ENCODE measurements at places on chromosomes 6 and 20.

DNA sequence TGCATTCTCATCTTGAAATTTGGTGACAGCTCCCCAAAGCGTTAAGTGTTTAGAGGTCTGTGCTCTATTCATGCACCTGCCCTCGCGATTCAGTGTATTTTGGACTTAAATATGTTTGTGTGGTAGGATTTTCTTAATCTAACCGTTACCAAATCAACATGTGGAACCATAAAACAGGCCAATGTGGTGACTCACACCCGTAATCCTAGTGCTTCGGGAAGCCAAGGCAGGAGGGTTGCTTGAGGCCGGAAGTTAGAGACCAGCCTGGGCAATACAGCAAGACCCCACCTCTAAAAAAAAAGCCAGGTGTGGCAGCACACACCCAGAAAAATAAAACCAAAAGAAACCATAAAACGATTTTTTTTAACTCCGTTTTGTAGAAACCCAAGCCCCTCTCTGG, 31.5 kb downstream of the PYGB start:
- no peak for DNase-seq

GRCh38 chr20:51176876-51177275, 154.0 kb upstream of the KCNG1 start:
- no peak for DNase-seq

- no peak for DNase-seq
Measured at GRCh38 chr6:47690791-47691190, 7.6 kb upstream of the ADGRF4 start.

DNA sequence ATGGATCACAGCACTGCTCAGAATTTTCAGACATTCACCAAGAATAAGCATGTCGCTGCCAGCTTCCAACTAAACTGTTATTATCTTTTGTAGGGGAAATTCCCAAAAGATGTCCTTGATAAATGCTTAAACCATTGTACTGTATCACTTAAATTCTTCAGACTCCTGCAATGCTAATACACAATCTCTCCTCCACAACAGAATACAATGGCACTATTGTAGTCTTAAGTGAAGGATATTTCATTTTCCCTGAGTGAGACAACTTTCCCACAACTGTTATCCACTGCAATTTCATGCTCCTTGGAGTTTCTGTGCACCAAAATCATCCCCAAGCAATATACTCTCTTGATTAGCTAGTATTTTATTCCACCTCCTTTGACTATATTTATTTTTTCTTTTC, 189.7 kb downstream of the COL9A1 start:
- no peak for DNase-seq

DNA sequence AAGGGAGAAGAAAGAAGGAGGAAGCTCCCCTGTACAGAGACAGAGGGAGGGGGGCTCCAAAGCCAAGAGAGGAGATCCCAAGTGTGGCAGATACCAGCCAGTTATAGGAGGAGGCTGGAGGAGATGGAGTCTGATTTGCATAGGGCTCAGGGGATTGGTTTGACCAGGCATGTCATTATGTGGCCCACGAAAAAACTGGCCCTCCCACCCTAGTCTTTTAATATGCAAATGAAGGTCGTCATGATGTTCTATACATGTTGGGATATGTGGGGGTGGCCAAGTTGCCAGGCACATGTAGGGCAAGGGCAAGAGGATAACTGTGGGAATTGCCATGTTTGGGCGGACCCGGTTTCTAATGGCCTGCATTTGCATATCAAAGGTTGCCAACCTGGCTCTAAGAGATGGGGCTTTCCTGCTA, 17.6 kb upstream of the ZFP64 start:
- no peak for DNase-seq

GRCh38 chr20:41030531-41031242, 2.1 kb downstream of the TOP1 start:
- DNase-seq, result no peak

GRCh38 chr6:19501737-19502245, 335.4 kb upstream of the ID4 start:
- DNase-seq, result no peak

GRCh38 chr6:127851197-127851596, 49.7 kb downstream of the THEMIS start:
- DNase-seq, result no peak

- no peak for DNase-seq
Measured at GRCh38 chr6:22466665-22467245, 102.6 kb upstream of the HDGFL1 start.

GRCh38 chr6:158611039-158611438, 33.5 kb downstream of the DYNLT1 start:
- DNase-seq, result no peak

- DNase-seq, result no peak
Measured at GRCh38 chr6:14470671-14471070, 353.1 kb downstream of the CD83 start.

- no peak for DNase-seq
Measured at GRCh38 chr6:168196385-168196860, 117.4 kb upstream of the FRMD1 start.

GRCh38 chr20:36969051-36969450, 17.5 kb upstream of the SAMHD1 start:
- no peak for DNase-seq

GRCh38 chr6:42095094-42095493, 44.8 kb downstream of the TAF8 start:
- DNase-seq, result no peak

DNA sequence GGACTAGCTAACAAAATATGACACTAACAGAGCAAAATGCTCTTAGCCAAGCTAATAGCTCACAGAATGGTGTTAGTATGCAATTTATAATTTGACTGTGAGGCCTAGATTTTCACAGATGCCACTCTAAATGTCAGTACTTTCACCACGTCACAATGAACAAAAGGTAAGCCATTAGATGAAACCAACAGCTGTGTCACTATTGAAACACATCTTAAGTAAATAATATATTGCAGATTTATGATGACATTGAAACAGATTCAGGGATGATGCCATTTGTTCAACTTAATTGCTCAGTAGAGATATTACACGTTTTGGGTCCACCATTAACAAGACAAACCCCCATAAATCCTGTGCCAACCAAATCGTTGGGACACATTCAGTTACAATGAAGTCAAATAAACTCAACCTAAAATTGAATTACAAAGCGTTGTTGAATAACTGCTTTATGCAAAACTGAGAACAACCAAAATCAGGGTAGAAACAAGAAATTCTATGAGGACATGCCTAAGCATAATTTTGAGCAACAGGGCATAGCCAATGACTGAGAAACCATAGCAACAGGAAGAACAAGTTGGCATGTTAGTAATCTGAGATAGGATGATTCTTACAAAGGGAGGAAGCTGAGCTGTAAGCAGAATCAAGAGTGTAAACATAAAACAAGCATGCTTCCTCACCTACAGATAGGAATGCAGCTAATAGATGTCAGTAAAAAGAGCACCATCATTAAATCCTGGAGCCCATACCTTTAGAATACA, 85.6 kb upstream of the KHDRBS2 start:
- no peak for DNase-seq

DNA sequence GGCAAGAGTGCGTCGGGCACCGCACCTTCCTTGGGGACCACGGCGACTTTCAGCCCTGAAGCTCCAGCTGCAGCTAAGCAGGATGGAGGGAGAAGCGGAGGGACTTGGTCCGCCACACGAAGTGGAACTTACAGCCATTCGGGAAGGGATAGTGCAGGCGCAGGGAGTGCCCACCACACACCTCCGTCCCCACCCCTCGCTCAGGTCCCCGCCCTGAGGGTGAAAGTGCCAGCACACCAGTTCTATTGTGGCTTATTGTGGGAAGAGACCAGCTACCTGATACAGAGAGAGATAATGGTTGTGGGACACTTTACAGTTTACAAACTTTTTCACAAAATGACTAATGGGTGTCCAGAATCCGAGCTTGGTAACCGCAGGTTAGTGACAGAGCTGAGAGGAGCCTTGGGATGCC, 76.1 kb downstream of the IRF4 start:
- DNase-seq, result no peak

DNA sequence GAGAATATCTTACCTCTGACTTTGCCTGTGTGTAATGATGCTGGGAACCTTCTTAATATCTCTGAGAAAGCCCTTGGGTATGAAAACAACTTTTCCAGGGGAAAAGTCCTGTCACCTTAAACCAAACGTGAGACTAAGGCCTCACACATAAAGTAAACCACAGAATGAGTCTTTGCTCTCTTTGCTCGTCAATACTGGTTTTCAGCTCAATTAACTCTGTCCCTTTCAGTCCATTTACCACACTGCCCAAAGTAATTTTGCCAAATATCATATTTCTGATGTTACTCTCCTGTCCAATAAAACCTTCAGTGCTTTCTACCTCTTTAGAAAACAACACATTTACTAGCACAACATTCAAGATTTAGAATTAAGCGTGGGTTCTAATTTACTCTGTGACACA, 100.5 kb upstream of the HMGCLL1 start:
- DNase-seq, result no peak

Data from A549 (cell line).